GM03348 (cell line): ENCODE measurements at places on chromosomes 4 and X.

- no peak for DNase-seq
Observed at GRCh38 chr4:3413675-3414420, 27.9 kb upstream of the HGFAC start.

GRCh38 chr4:158903079-158903456 is 134.2 kb downstream of the FNIP2 start:
- DNase-seq = no peak

GRCh38 chrX:155632431-155633100 is 19.8 kb upstream of the TMLHE start:
- no peak for DNase-seq

GRCh38 chr4:2586502-2586901 is 50.1 kb downstream of the FAM193A start:
- DNase-seq = no peak

DNA sequence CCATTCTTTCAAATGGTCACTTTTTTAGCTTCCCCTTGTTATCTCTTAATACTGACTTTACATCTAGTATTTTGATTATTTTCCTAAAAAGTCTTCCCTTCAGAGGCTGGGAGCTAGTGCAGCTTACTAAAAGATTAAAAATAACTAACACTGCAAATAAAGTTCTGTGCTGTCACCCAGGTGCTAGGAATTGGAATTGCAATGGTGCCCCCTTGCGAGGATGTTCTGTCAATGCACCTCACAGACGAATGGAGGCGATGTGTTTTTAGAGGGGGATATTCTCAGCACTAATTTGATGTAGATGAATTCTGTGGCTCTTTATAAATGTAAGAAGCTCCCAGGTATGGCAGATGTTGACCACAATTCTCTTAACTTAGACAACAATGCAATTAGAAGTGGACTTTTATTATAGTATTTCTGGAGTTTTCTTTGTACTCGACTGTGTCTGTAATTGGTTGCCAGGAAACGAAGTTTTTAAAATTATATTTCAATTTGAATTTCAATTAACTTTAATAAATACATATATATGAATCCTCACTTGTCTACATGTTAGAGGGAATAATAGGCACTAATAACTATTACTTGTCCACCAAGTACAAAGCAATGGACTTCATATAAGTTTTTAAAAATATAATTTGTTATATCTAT is 22.0 kb upstream of the SMIM31 start:
- DNase-seq = peak; percentile 70

DNA sequence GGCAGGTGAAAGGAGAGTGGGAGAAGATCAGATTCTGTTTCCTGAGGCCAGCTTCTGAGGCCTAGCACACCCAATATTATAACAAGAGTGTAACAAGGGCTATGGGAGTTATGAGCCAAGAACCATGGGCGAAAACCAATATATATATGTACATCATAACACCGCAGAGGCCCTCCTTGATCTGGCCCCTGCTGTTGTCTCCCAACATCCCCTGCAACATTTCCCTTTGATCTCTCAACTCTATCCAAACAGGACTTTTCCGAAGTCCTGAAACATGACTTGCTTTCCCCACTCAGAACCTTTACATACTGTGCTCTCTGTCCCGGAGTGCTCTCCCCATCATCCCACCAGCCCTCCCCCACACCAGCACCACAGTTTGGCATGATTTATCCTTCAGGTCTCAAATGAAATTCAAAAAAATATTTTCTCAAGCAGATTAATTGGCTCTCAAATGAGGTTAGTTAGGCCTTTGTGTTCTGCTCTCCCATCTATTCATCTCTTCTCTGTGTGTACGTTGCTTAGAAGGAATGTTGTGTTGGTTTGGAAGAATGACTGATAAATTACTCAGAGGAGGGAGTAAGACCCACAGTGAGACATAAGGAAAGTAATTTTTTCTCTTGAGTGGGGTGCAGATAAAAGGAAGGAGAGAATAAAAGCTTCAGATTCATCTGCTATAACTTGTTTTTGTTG is 58.1 kb upstream of the SMIM10 start:
- DNase-seq = peak; percentile 62

- DNase-seq = peak; percentile 9
Observed at GRCh38 chrX:145190801-145191389, 56.4 kb upstream of the SPANXN1 start.

DNA sequence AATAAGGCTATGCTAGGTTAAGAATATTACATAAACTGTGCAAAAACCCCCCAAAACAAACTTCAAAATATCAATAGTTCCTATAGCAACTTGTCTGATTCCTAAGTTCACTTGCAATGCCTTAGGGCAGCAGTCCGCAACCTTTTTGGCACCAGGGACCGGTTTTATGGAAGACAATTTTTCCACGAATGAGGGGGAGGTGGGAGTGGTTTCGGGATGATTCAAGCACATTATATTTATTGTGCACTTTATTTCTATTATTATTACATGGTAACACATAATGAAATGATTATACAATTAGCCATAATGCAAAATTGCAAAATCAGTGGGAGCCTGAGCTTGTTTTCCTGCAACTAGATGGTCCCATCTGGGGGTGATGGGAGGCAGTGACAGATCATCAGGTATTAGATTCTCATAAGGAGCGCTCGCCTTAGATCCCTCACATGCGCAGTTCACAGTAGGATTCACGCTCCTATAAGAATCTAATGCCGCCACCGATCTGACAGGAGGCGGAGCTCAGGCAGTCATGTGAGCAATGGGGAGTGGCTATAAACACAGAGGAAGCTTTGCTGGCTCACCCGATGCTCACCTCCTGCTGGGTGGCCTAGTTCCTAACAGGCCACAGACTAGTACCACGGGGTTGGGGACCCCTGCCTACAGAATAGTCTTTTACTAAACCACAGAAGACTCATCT is 39.7 kb downstream of the ACOX3 start:
- no peak for DNase-seq

- DNase-seq = peak; percentile 44
Observed at GRCh38 chr4:71680706-71681105, 103.2 kb downstream of the GC start.

DNA sequence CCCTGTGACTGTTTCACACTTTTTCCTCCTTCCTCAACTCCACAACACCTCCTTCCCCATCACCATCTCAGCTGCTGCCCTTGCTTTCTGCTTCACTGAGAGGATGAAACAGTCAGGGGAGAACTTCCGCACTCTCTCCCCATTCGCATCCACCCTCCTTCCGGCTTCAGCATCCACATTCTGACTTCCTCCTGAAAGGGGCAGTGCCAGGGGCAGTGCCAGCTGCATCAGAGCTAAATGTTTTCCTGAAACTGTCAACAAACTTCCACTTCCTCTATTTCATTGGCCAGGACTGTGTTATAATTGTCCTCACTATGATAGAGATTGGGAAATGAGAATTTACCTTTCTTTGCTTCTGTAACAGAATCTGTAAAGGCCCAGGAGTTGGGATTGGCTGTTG is 18.2 kb upstream of the RASL11B start:
- DNase-seq = no peak

DNA sequence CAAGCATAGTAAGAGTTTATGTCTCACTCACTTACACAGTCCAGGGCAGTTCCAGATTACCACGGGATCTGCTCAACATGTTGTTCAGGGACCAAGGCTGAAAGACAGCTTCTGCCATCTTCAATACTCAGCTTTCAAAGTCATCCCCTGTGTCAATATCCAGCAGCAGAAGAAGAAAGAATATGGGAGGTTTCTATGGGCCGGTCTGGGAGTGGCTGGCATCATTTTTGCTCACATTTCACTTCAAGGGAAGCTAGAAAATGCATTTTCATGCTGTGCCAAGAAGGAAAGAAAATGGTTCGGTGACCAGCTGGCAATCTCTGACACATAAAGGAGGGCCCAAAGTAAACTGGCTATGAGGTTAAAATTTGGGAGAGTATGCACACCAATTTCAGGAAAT is 211.5 kb upstream of the KLF3 start:
- DNase-seq = no peak
